GM12891 (cell line): ENCODE measurements at places on chromosomes 3 and 15.
A peak's percentile ranks its signal among the peaks of the same experiment; 100 is the strongest.

- no peak for DNase-seq
These were observed 41.2 kb downstream of the PTPN23 start for GRCh38 chr3:47421741-47422649.

DNA sequence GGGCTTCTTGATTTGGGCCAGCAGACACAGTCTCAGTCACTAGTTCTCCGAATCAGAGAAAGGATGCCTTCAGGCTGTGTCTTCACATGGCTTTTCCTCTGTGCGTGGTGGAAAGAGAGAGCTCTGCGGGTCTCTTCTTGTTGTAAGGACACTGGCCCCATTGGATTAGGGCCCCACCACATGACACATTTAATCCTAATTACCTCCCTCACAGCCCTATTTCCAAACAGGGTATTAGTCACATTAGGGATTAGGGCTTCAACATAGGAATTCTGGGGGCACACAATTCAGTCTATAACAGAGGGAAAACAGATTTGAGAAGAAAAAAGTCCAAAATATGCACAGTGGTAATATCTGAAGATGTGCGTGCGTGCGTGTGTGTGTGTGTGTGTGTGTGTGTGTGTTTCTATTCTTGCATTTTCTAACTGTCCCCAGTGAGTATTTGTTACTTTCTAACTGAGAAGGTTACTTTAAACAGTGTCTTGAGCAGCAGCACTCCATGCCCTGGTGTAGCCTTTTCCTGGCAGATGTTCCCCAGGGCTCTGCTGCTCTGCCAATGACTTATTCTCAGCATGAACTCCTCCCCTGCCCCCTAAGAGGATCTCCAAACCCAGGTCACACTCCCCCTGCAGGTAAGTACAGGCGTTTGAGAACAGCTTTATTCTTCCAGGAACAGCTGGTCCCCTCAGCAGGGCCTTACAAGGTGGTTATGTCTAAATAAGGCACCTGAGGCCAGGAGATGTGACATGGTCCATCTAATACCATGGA is 72.9 kb downstream of the RPL39L start:
- DNase-seq: peak; percentile 23

- no peak for DNase-seq
These were observed 3.7 kb upstream of the ACKR4 start for GRCh38 chr3:132593241-132593946.

DNA sequence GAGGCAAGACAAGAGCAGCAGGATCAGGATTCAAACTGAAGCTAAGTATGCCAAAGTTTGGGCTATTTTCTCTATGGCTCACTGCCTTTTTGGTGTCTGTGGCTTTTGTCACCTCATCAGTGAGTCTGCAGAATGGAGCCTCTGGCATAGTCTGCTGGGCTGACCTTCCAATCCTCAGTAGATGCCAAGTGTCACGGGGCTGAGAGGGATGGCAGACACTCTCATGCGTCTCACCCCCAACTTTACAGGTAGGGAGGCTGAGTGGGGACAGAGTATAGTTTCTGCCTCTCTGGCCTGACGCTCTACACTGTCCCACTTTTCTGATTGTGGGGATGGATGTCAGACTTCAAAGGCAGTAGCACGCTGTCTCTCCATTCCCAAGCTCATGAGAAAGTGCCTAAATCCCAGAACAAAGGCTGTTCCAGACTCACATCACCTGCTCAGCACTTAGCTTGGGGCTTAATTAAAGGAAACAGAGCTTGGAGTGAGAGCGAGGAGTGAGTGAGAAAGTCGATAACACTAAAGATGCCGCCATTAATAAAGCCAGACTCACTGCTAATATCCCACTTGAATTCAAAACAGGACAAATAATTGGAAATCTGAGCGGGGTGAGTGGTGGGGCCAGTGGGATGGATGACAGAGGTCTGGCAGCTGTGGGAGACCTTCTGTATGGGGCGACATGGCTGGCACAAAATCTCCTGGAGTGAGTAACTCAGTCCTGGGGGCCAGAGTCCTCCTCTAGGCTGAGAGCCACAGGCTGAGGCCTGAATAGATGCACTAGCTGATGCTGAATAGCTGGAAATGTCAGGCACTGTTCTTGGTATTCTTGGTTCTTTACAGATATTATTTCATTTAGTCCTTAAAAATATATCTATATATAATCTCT is 78.4 kb upstream of the MRPS22 start:
- DNase-seq: no peak

DNA sequence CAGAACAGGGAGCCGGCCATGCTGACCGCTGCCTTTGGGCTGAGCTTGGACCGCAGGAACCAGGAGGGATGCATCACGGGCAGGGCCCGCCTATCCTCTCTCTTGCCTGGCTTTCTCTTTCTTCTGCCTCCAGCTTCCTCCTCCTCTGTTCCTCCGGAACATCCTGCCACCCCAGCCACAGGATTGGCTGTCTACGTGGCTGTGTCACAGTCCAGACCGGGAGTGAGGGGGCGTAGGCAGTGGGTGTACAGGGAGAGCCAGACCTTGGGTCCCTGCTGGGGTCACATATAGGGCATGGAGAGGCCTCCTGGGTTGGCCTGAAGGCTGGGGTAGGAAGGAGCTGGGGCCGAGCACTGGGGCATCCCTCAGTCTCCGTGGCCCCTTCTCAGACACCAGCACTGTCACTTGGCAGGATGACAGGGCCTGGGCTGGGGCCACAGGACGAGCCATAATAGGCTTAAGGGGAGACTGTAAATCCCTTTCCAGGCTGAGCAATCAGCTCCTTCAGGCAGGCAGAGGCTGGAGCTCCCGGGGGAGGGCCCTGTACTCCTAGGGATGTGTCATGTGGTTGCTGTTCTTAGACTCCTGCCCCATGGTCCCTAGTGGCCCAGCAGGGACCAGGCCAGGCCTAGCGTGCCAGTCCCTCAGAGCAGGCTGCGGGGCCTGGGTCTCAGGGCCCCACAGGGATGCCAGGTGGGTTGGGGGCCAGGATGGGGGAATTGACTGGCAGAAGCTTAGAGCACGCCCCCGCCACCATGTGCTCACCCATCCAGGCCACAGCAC is 25.4 kb downstream of the LINGO1 start:
- no peak for DNase-seq

DNA sequence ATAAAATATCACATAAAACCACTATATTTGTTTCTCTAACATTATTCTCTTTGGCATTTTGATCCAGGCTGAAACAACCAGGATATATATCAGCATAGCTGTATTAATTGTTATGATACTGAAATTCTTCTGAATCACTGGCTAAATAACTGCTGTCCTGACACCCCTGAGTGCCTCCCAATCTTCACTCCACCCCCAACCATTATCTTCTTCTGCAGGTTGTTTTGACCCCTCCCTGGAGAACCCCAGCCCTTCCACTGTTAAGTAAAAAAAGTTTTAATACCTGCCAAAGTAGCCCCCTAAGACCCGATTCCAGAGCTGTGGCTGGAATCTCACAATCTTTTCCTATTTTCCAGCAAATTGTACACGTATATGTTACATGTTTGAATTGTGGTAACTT is 124.1 kb downstream of the DNAH12 start:
- no peak for DNase-seq
